ENCODE measurements at places on chromosomes 13 and 19.

DNA sequence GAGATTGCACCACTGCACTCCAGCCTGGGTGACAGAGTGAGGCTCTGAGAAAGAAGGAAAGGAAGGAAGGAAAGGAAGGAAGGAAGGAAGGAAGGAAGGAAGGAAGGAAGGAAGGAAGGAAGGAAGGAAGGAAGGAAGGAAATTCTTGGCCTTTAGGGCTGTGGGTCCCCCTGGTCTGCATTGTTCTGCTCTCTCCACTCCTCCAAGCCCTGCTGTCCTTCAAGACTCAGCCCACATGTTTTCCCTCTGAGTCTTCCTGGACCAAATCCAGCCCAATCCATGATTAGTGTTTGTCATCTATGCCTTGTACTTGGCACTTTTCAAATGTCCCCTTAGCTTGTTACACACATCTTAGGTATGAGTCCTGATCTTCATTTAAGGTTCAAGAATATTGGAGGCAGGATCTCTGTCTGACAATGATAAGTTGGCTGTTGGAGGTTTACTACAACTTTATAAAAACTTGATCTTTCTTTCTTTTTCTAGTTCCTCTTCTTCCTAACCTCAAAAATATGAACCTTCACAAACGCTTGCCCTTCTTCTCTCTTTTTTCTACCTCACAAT is 48.8 kb upstream of the INTS6 start:
- no peak overlapping the region for H3K27ac ChIP-seq
- no peaks in the 10 kb centered on the region for H3K36me3 ChIP-seq
- no peaks in the 10 kb centered on the region for H3K4me1 ChIP-seq
- no peaks in the 10 kb centered on the region for H3K27me3 ChIP-seq
- DNase-seq = no peak

DNA sequence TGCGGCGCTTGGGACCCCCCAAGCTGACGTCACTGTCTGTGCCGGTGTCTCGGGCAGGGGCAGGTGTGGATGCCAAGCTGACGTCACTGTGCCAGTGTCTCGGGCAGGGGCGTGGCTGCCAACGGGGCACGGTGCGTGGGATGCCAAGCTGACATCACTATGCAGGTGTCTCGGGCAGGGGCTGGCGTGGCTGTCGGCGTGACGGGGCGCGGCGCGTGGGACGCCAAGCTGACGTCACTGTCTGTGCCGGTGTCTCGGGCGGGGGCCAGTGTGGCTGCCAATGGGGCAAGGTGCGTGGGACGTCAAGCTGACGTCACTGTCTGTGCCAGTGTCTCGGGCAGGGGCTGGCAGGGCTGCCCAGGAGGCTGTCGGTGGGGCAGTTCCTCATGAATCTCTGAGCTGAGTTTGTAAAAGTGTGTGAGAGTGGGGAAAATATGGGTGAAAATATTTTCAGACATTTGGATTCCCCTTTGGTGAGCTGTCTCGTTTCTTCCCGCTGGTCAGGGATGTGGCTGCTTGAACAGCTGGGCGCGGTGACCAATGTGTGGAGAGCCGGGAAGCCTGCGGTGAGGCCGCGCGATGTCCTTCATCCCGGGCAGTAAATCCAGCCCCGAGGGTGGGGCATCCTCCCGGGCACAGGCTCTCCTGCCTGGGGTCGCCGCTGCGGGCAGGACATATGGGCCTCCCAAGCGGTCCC is 25.2 kb downstream of the MCF2L start:
- H3K4me3 ChIP-seq = no peak overlapping the region
- H3K4me1 ChIP-seq = peaks cover 14% of the 10 kb centered on the region
- peaks cover 93% of the 10 kb centered on the region for H3K27me3 ChIP-seq
- H3K27ac ChIP-seq = no peak overlapping the region

GRCh38 chr19:18895038-18895823 is 727 bp downstream of the CERS1 start:
- H3K36me3 ChIP-seq = no peaks in the 10 kb centered on the region
- peak; percentile 15 for DNase-seq
- H3K4me1 ChIP-seq = no peaks in the 10 kb centered on the region
- H3K27ac ChIP-seq = no peak overlapping the region

GRCh38 chr19:46812977-46813838 is 24.8 kb upstream of the SLC1A5 start:
- no peaks in the 10 kb centered on the region for H3K27me3 ChIP-seq
- no peaks in the 10 kb centered on the region for H3K4me1 ChIP-seq
- H3K4me3 ChIP-seq = no peak overlapping the region
- no peaks in the 10 kb centered on the region for H3K36me3 ChIP-seq

DNA sequence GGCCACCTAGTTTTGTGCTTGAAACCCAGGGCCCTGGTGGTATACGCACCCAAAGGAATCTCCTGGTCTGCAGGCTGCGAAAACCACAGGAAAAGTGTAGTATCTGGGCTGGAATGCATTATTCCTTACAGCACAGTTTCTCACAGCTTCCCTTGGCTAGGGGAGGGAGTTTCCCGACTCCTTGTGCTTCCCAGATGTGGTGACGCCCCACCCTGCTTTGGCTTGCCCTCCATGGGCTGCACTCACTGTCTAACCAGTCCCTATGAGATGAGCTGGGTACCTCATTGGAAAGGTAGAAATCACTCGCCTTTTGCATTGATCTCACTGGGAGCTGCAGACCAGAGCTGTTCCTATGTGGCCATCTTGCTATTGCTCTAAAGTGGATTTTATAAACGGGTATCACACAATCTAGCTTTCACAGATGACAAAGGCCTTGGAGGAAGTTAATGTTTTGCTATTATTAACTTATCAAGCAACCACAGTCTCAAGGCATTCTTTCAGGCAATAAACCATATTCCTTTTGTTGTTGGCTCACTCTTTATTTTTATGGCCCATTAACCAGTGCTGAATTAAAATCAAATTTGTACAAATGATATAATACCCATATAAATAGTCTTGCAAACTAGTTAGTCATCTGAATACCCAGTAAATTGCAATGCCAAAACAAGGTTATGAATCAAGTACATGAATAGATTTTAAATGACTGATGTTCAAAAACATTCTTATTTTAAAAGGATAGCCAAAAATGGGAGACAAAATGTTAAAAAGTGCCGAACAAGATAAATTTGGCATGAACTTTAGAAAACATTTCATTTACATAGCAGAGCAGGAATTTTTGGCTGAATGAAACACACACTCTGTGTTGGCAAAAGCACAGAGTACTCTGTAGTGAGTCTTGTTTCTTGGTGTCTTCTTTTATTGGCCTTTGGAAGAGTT is 475.4 kb upstream of the ARGLU1 start:
- H3K4me1 ChIP-seq = no peaks in the 10 kb centered on the region
- H3K36me3 ChIP-seq = no peaks in the 10 kb centered on the region
- DNase-seq = no peak
- H3K4me3 ChIP-seq = no peak overlapping the region
- H3K27ac ChIP-seq = no peak overlapping the region
- H3K27me3 ChIP-seq = no peaks in the 10 kb centered on the region

DNA sequence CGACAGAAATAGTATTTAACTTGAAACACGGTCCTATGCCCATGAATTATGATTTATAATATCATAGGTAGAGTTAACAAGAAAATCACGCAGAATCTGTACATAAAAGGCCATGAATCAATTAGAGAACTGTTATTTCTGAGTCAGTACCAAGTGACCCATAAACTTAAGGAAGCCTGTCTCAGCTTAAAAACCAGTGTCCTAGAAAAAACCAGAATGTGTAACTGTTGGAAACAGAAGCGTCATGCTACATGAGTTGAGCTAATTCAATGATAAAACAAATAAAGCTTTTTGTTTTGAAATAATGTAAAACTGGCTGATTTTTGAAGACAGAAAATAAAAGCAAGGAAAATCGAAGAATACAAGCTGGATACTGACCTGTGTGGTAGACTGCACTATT is 34.8 kb upstream of the SGCG start:
- H3K36me3 ChIP-seq = no peaks in the 10 kb centered on the region
- no peaks in the 10 kb centered on the region for H3K4me1 ChIP-seq
- H3K27me3 ChIP-seq = no peaks in the 10 kb centered on the region
- no peak overlapping the region for H3K27ac ChIP-seq
- H3K4me3 ChIP-seq = no peak overlapping the region

DNA sequence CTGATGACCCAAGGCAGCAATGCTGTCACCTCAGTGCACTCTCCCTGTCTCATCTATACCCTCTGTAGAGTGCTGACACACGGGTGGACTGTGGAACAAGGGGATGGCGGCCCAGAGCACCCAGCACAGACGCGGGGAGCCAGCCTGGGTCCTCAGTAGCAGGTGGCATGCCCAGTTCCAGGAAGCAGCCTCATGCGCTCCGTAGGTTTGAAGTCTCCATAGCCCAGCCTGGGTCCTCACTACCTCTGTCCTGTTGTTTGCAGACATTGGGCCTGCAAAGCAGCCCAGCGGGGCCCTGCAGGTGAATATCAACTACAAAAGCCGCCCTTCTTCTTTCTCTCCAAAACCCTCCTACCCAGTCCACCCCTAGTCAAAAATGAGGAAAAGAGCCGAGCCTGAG is 5.0 kb upstream of the SLC7A9 start:
- H3K4me3 ChIP-seq = no peak overlapping the region
- no peaks in the 10 kb centered on the region for H3K36me3 ChIP-seq
- H3K27me3 ChIP-seq = no peaks in the 10 kb centered on the region

- H3K4me1 ChIP-seq = peaks cover 7% of the 10 kb centered on the region
- peak; percentile 82 for DNase-seq
- H3K27me3 ChIP-seq = peaks cover 29% of the 10 kb centered on the region
- H3K27ac ChIP-seq = no peak overlapping the region
Observed at GRCh38 chr19:55212447-55212846, 3.1 kb upstream of the PTPRH start.

- H3K4me1 ChIP-seq = 0 out of 2 replicates have a peak, but pooled peaks cover 4% of the 10 kb centered on the region
- DNase-seq = no peak
- H3K27ac ChIP-seq = no peak overlapping the region
- H3K4me3 ChIP-seq = no peak overlapping the region
Observed at GRCh38 chr19:41478171-41478570, 35.2 kb downstream of the ERICH4 start.

GRCh38 chr19:531753-532560 is at the start of gene CDC34:
TSS of gene CDC34 (plus strand) at chr19:531760. CDS start at chr19:531932, 172 bp downstream.
- peaks cover 7% of the 10 kb centered on the region for H3K4me1 ChIP-seq
- H3K4me3 ChIP-seq = peak within 1 kb of the TSS; percentile 90
- peak within 1 kb of the TSS; percentile 25 for H3K27ac ChIP-seq
- peaks cover 24% of the 10 kb centered on the region for H3K27me3 ChIP-seq

GRCh38 chr19:34480971-34481841 is at the start of gene WTIP:
TSS of gene WTIP (plus strand) at chr19:34481758. CDS start at chr19:34481975, 217 bp downstream.
- no peak within 1 kb of the TSS for H3K27ac ChIP-seq
- no peak within 1 kb of the TSS for H3K4me3 ChIP-seq
- DNase-seq = no peak
- no peaks in the 10 kb centered on the region for H3K27me3 ChIP-seq

GRCh38 chr13:36072152-36072935 is 58.8 kb downstream of the DCLK1 start:
- no peaks in the 10 kb centered on the region for H3K4me1 ChIP-seq
- H3K27me3 ChIP-seq = no peaks in the 10 kb centered on the region
- no peaks in the 10 kb centered on the region for H3K36me3 ChIP-seq
- DNase-seq = no peak
- no peak overlapping the region for H3K27ac ChIP-seq
- no peak overlapping the region for H3K4me3 ChIP-seq

DNA sequence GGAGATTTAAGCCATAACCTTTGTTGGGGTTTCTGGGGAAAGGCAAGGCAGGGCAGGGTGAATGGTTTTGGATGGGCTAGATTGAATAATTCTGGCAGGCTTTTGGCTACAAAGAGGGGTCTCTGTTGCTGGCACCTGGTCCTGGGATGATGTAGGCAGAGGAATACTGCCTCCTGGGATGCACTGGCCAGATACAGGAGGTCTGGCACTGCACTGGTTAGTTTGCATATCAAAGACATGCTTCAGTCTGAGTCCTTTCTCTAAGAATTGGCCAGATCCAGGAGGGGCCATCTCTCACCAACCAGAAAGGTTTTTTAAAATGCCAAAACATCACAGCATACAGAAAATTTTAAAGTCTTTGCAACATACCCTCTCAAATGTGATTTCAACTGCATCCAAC is 8.0 kb upstream of the MEDAG start:
- no peaks in the 10 kb centered on the region for H3K4me1 ChIP-seq
- no peak overlapping the region for H3K27ac ChIP-seq
- no peak for DNase-seq
- H3K4me3 ChIP-seq = no peak overlapping the region

GRCh38 chr19:2341982-2342381 is 13.5 kb downstream of the SPPL2B start:
- H3K36me3 ChIP-seq = peaks cover 5% of the 10 kb centered on the region
- H3K4me1 ChIP-seq = no peaks in the 10 kb centered on the region
- DNase-seq = no peak
- H3K4me3 ChIP-seq = no peak overlapping the region
- no peaks in the 10 kb centered on the region for H3K27me3 ChIP-seq

- no peaks in the 10 kb centered on the region for H3K36me3 ChIP-seq
- H3K4me1 ChIP-seq = no peaks in the 10 kb centered on the region
- H3K27ac ChIP-seq = no peak overlapping the region
- H3K27me3 ChIP-seq = no peaks in the 10 kb centered on the region
- DNase-seq = no peak
Observed at GRCh38 chr19:18975011-18975410, 34.0 kb upstream of the HOMER3 start.

GRCh38 chr13:20177049-20177831 is 15.5 kb downstream of the GJB2 start:
- H3K36me3 ChIP-seq = no peaks in the 10 kb centered on the region
- H3K27me3 ChIP-seq = no peaks in the 10 kb centered on the region
- no peak for DNase-seq
- no peak overlapping the region for H3K27ac ChIP-seq
- H3K4me1 ChIP-seq = peaks cover 14% of the 10 kb centered on the region

- no peaks in the 10 kb centered on the region for H3K4me1 ChIP-seq
- H3K27me3 ChIP-seq = no peaks in the 10 kb centered on the region
- no peak overlapping the region for H3K27ac ChIP-seq
- no peaks in the 10 kb centered on the region for H3K36me3 ChIP-seq
Observed at GRCh38 chr19:19176950-19177349, 6.9 kb upstream of the MEF2B start.

DNA sequence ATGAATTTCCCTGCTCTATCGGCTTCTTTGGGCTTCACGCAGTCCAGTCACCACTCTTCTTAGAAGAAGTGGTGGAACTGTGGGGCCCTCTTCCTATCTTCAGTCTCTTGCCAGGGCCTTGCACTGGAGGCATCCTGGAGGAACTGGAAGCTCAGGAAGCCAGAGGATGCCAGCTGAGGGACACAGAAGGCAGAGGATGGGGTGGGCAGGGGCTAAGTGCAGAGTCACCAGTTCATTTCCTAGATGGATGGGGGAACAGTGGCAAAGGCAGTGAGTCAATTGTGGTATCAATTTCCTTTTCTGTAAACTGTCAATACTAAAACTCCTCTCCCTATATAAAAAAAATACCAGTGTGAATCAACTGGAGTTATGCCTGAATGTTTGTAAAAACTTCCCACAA is 419.7 kb downstream of the KLF12 start:
- no peaks in the 10 kb centered on the region for H3K27me3 ChIP-seq
- no peak for DNase-seq
- H3K4me1 ChIP-seq = peaks cover 18% of the 10 kb centered on the region
- no peak overlapping the region for H3K4me3 ChIP-seq
- no peak overlapping the region for H3K27ac ChIP-seq

DNA sequence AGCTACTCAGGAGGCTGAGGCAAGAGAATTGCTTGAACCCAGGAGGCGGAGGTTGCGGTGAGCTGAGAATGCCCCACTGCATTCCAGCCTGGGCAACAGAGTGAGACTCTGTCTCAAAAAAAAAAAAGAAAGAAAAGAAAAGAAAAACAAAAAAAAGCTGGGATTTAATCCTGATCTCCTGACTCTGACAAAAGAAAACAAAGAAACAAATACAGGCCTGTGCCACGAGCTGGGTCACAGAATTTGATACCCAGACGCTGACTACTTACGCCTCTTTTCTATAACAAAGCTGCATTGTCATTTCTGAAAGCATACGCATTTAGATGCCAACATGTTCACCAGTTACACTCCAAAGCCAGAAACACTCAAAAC is 18.2 kb upstream of the GTF2F2 start:
- no peak overlapping the region for H3K27ac ChIP-seq
- H3K4me1 ChIP-seq = no peaks in the 10 kb centered on the region
- no peaks in the 10 kb centered on the region for H3K36me3 ChIP-seq
- H3K27me3 ChIP-seq = no peaks in the 10 kb centered on the region
